ENCODE measurements at places on chromosomes 7 and 10.

GRCh38 chr7:157446322-157446721 lies 109.5 kb downstream of the DNAJB6 start:
- DNase-seq: no peak

- no peak for DNase-seq
These were observed 11.8 kb upstream of the MIOS start for GRCh38 chr7:7554649-7555575.

GRCh38 chr7:83005410-83005809 lies 157.3 kb downstream of the PCLO start:
- DNase-seq: no peak

DNA sequence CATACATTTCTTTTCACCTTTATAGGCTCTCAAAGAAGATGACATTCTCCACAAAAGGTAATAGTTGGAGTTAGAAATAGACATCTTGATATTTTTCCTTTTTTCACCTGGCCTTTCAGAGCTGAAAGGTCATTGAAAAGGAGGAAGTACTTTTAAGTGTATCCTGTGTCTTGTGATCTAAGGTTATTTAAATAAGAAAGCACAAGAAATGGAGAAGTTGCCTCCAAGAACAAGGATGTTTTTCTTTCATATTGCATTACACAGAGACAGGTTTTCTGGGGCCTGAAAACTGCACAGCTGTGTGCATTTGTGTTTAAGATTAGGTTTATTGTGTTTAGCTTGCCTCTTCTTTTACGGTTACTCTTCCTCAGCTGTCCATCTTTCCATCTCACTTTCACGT lies 103.4 kb upstream of the SEMA3D start:
- DNase-seq: no peak

DNA sequence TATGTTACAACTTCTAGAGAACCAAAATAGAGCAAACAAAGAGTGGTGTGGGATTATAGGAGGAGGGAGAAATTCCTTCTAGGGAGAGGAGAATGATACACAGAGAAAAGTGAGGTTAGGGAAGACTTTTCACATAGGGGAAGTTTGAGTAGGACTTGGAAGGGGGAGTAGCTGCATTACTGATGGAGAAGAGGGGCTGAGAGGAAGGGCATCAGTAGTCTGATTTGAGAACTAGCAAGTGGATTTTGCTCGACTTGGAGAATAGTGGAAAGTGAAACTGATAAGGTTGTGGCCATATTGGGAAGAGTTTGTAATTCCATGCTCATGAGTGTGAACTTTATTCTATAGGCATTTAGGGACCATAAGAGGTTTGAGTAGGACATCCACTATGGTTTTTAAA lies 6.1 kb downstream of the NRF1 start:
- no peak for DNase-seq
